Breast epithelium (tissue), 4 donors: ENCODE measurements at places on chromosomes 7 and 10. TPM values are rescaled to one million over a fixed set of nuclear protein-coding genes. Genes with fewer than 3 reads are reported as not detected.

Gene KCND2
- total RNA-seq: 3.6 TPM

Gene PNLIPRP3
- total RNA-seq: 0.66 TPM

DNA sequence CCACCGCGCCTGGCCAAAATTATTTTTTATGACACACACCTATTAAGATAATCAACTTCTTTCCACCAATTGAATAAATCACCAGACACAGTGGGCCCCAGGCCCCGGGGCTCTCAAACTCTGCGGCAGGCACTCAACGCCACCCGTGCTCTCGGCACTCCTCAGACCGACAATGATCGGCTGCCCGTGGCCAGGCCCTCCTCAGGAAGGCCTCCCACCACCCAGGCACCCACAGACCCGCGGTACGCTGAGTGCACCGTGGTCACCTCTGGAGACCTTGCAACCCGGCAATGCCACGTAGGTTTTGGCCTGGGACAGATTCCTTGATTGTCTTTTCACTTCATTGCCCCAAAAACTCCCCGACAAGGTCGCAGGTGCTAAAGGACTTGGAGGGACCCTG, 6.9 kb downstream of the RADIL start:
- DNase-seq: no peak

DNA sequence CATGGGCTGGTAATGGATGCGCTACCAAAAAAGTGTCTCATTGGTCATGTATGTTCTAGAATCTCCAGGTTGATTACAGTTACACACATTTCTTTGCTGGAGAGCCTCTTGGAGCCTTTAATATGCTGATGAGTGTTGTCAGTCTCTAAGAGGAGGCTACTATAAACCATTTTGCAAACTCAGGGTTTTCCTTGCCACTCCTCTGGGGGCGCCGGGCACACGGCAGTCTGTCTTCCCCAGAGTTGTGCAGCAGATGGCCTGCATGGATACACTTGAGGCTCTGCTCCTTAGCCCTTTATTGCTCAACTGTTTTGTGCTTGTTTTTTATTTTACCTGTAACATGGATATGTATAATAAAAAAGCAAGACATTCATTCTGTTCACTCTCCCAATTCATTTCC, 196.5 kb downstream of the ACTR3B start:
- no peak for DNase-seq
